ENCODE measurements at places on chromosomes 7 and 10. TPM values are rescaled to one million over a fixed set of nuclear protein-coding genes. Genes with fewer than 3 reads are reported as not detected.

Gene AKR1C8
- not detected for total RNA-seq

Gene STK17A
- 79.7 TPM for total RNA-seq

Gene GPER1
- total RNA-seq: 4.9 TPM

Gene FAM237B
- total RNA-seq: not detected

Gene GET4
- 27.8 TPM for total RNA-seq

Gene NFE2L3
- total RNA-seq: 1.2 TPM

Measured in smooth muscle cell of trachea (primary cell).